ENCODE measurements at places on chromosomes 1 and 21.

GRCh38 chr1:227632325-227632724 is 69.0 kb downstream of the ZNF678 start:
- no peak for DNase-seq

DNA sequence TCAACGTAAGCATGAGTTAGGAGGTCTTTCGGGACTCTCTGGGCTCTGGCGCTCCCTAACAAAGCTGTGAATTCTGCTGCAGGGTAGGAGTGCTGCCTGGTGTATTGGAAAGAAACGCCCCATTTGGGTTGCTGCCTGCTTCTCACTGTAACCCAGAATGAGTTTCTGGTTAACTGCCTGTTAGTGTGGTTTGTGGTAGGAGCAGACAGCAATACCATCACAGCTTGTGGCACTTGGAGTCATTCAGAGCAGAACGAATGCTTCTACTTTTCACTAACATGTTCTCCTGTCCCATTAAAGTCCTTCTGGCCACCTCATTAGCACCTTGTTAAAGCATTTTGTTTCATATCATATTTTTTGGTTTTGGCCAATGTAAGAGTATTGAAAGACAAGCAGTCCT is 18.1 kb downstream of the MAP3K7CL start:
- no peak for DNase-seq

DNA sequence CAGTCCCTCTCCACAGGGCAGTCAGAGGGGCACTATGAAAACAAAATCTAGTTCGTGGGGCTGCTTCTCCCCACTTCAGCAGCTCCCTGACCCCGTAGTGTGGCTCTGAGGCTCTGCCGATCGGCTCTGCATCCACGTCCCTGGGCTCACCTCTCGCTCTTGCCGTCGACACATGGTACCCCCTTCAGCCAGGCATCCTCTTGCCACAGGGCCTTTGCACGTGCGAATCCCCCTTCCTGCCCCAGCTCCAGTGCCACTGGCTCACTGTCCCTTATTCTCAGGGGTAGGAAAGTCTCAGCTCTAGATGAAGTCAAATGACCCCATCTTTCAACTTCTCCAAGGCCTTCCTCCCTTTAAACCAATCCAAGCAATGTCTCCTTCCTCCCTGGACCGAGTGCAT is 72.7 kb downstream of the KLHDC7A start:
- DNase-seq = no peak

- no peak for DNase-seq
These were observed at the start of gene FMOD for GRCh38 chr1:203351037-203351625. Gene FMOD, minus strand, starts transcription at chr1:203351122. Its CDS starts 2,852 bp downstream, at chr1:203348270.

GRCh38 chr21:24955275-24955961 is 651.9 kb downstream of the MRPL39 start:
- no peak for DNase-seq

GRCh38 chr1:40692429-40692895 is 958 bp downstream of the NFYC start:
- DNase-seq = peak; percentile 53

DNA sequence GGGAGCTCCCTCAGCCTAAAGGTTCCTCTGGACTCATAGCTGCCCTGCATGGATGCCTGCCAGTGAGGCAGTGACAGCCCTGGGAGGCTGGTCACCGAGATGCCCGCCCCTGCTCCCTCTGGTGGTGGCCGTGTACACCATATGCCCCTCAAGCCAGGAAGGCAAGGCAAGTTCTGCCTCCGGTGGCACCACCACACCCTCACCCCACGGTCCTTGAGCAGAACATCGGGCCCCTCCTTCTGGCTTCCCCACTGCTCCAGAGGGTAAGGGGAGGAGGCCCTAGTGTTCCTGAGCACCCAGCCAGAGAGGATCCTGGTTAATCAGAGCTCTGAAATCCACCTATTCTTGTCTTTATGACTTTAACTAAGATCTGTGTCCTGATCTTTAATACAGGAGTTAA is 1.5 kb upstream of the S100A14 start:
- DNase-seq = peak; percentile 71

DNA sequence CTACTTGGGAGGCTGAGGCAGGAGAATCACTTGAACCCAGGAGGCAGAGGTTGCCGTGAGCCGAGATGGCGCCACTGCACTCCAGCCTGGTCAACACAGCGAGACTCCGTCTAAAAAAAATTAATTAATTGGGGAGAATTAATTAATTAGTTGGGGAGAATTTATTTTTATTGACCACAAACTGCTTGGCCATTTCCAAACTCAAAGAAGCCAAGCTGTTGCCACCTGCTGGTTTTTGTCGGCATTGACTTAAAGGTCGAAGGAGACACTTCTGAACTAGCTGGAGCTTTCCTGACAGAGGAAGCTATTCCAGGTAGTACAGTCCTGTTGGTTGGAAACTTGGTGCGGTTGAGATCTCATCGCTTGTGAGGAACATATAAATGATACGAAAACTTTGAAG is 13.1 kb downstream of the MAP1LC3C start:
- DNase-seq = no peak

- no peak for DNase-seq
These were observed 152.9 kb downstream of the TM2D1 start for GRCh38 chr1:61572046-61572445.
